Sigmoid colon (tissue), 7 donors: ENCODE measurements at places on chromosomes 1 and 21.

DNA sequence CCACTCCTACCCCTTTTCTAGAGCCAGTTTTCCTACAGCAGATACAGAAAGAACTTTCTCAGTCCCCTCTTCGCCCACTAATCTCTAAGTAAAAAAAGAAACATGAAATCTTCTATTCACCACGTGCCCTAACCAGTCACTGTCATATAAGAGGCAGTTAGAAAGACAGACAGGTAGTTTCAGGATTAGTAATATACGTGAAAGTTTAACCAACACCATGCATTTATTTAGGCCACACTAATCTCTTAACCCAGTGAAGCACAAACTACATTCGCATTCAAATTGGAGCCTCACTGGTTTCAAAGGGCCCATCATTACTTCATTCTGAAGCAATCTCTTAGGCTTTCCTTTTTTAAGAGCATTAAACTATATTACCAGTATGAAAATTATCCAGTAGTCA, 10.1 kb downstream of the GPATCH2 start:
- H3K4me3 ChIP-seq, result no peak overlapping the region
- H3K36me3 ChIP-seq, result peaks cover 13% of the 10 kb centered on the region
- no peak for DNase-seq
- H3K4me1 ChIP-seq, result no peaks in the 10 kb centered on the region
- no peak overlapping the region for H3K27ac ChIP-seq

- no peaks in the 10 kb centered on the region for H3K36me3 ChIP-seq
- H3K4me1 ChIP-seq, result no peaks in the 10 kb centered on the region
These were observed 144.8 kb downstream of the GLUL start for GRCh38 chr1:182246783-182247182.

DNA sequence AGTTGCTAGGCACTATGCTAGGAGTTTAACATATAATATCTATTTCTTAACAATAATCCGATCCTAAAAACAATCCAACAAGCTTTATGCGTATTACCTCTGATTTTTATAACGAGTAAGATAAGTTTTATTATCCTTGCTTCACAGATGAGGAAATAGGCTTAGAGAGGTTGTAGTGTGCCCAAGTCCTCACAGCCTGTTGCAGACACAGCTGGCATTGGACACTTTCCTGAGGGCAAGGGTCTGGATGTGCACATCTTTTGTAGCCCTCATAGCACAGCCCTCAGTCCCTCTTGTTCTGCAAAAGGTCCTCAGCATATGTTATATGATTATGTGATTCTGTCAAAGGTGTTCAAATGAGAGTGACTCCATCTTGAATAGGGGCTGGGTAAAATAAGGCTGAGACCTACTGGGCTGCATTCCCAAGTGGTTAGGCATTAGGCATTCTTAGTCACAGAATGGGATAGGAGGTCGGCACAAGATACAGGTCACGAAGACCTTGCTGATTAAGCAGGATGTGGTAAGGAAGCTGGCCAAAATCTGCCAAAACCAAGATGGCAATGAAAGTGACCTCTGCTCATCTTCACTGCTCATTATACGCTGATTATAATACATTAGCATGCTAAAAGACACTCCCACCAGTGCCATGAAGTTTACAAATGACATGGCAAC, 75.7 kb upstream of the F3 start:
- H3K36me3 ChIP-seq, result no peaks in the 10 kb centered on the region
- H3K27me3 ChIP-seq, result no peaks in the 10 kb centered on the region
- no peak for DNase-seq
- no peak overlapping the region for H3K27ac ChIP-seq
- peaks cover 22% of the 10 kb centered on the region for H3K4me1 ChIP-seq

- no peak overlapping the region for H3K4me3 ChIP-seq
- no peaks in the 10 kb centered on the region for H3K4me1 ChIP-seq
- no peak overlapping the region for H3K27ac ChIP-seq
- no peaks in the 10 kb centered on the region for H3K27me3 ChIP-seq
- DNase-seq, result no peak
These were observed 102.7 kb downstream of the LMX1A start for GRCh38 chr1:165253818-165254254.
